ENCODE measurements at places on chromosomes 7 and 10.

DNA sequence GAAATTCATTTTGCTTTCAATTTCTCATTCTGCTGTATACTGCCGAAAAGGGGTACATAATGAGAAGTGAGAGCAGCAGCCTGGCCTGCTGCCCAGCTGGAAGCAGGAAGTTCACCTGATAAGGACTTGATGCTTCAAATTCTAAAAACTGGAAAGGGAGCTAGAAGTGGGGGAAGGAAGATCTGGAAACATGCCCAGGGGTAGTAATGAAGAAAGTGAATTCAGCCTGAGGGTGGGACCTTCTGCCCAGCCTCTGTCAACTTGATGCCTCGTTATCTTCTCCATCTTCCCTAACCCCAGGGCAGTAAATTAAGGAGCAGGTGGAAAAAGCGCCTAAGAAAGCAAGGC is 69.4 kb downstream of the ARMH3 start:
- DNase-seq, result no peak

DNA sequence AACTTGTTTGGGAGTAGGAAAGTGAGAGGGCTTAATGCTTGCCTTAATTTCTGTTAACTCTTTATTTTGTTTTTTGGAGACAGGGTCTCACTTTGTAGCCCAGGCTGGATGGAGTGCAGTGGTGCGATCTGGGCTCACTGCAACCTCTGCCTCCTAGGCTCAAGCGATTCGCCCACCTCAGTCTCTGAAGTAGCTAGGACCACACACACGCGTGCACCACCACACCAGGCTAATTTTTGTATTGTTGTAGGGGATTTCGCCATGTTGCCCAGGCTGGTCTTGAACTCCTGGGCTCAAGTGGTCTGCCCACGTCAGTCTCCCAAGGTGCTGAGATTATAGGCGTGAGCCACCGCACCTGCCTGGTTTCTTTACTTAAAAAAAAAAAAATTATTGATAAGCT is 1.9 kb downstream of the PPP2R2D start:
- peak; percentile 19 for DNase-seq

- DNase-seq, result no peak
Observed at GRCh38 chr10:118729641-118730258, 25.0 kb downstream of the CACUL1 start.

DNA sequence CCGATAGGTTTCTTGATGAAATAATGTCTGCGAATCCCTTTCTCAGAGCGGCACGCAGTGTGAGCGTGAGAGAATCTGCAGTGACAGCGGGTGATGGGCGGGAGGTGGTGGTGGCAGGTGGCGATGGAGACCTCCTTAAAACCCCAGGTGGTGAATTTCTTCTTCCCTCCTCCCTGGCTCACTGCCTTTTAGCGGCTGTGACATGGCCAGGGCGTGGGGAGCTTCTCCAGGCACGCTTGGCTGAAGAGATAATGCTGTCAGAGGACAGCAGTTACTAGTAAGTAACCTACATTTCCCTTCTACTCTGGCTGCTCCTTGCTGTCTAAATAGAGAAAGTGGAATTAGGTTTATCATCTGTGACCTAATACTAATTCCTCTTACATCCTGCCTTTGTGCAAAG is 141.4 kb upstream of the INSYN2A start:
- no peak for DNase-seq

DNA sequence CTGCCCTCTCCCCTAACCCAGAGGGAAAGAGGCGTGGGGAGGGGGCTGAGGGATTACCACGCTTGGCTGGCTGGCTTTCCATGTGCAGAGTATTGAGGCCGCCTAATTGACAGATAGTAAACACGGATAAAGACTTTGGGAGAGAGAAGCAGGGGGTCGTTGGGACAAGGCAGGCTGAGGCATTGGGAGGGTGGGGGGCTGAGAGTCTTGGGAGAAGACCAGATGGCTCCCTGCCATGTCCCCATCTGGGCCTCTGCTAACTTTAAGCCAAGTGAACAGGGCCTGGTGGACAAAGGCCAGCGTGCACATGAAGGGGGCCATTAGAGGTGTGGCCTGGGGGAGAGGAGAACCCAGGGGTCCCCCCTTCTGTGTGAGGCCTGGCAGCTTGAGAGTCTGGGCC is 55.4 kb upstream of the MXI1 start:
- no peak for DNase-seq

- DNase-seq, result no peak
Observed at GRCh38 chr10:118300320-118300719, 41.8 kb downstream of the FAM204A start.

GRCh38 chr7:13882051-13882450 is 107.4 kb downstream of the ETV1 start:
- no peak for DNase-seq

- DNase-seq, result no peak
Observed at GRCh38 chr7:28855538-28856217, 102.5 kb downstream of the TRIL start.

DNA sequence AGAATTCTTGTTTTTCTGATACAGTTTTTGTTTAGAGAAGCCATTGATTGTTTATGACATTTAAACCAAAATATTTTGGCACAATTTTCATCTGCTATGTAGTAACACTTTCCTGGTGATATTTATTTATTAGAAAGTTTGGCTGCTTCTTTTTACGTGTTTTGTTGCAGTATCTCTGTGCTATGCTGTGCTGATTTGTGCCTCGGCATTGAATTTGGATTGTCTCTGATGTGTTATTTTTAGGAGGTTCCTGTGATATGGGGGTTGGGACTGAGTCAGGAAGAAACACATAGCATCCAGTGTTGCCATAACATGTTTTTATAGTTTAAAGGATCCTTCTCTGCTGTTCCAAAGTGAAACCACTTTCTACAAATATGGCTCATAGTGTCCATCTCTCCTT is 1197.7 kb upstream of the LRRN3 start:
- no peak for DNase-seq

DNA sequence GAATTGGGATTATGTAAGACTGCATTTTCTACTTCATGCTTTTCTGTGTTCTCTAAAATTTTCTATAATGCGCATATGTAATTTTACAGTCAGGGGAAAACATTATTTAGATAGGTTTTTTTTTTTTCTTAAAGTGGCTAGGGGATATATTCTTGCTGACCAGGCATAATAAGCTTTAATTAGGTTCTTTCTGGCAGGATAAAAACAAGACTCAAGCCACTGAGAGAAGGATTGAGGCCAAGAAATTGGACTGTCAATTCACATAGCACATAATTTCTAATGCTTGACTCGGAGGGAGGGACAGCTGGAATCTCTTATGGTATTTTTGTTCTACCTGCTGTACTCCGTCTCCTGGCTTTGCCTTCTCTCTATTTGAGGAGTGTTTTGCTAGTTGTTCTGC is 119.8 kb upstream of the NPVF start:
- no peak for DNase-seq

DNA sequence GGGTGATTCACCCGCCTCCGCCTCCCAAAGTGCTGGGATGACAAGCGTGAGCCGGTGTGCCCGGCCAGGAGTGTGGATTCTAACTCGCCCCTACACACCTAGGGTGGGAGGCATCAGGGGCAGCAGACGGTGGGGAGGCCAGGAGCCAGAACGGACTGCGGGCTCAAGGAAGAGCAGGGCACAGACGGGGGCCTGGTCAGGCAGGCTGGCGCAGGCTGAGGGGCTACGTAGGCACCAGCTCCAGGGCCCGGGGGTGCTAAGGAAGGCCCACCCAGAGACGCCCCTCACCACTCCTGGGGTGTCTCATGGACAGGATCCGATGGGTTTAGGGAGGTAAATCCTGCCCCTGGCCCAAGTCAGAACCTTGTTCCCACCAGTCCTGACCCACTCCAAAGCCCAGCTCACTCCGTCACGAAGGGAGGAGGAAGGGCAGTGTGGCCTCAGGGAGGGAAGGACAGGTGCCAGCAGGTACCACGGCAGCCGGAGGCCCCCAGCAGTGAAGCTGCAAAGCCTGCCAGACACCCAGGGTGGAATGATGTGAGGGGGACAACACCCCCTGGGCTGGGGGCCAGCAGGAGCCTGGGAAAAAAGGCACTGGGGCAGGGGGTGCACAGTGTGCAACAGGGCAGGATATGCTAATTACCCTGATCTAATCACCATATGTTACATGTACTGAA is 251.4 kb downstream of the MAD1L1 start:
- no peak for DNase-seq

GRCh38 chr7:144388950-144389349 is 14.5 kb downstream of the NOBOX start:
- peak; percentile 3 for DNase-seq

DNA sequence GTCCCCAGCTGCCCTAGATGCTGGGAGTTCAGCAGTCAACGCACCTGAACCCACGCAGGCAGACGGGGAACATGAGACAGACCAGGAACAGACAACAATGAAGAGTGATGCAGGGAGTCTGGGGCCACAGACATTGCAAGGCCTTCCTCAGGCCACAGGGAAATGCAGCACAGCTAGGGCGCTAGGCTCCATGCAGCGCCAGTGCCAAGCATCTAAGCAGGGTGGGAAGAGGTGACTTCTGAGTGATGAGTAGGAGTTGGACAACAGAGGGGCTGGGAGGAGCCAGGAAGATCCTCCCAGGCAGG is 7.7 kb upstream of the RET start:
- no peak for DNase-seq

GRCh38 chr7:114107522-114107921 is 188.7 kb upstream of the PPP1R3A start:
- no peak for DNase-seq

GRCh38 chr7:15832996-15833395 is 146.5 kb upstream of the MEOX2 start:
- DNase-seq, result no peak

DNA sequence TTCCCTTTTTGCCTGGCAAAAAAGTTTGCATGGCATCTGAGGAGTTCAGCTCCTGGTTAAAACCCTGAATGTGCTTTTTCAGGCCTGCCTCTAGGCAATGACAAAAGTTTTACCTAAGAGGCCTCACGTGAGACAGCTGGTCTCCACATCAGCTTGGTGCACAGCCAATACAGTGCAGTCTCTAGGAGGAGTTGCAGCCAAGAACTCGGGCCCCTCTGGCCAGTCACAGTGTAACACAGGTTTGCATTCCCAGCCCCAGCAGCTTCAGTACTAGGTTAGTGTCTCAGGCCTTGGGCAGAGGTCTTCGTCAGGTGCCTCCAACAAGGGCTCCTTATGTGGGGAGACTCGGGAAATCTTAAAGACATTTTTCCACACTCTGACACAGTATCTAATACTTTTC is 771.7 kb downstream of the SORCS1 start:
- DNase-seq, result no peak

Measured in tibial artery (tissue), 4 donors.